Mesenteric fat pad (tissue), 1 donor: ENCODE measurements at places on chromosomes 7 and 10.

DNA sequence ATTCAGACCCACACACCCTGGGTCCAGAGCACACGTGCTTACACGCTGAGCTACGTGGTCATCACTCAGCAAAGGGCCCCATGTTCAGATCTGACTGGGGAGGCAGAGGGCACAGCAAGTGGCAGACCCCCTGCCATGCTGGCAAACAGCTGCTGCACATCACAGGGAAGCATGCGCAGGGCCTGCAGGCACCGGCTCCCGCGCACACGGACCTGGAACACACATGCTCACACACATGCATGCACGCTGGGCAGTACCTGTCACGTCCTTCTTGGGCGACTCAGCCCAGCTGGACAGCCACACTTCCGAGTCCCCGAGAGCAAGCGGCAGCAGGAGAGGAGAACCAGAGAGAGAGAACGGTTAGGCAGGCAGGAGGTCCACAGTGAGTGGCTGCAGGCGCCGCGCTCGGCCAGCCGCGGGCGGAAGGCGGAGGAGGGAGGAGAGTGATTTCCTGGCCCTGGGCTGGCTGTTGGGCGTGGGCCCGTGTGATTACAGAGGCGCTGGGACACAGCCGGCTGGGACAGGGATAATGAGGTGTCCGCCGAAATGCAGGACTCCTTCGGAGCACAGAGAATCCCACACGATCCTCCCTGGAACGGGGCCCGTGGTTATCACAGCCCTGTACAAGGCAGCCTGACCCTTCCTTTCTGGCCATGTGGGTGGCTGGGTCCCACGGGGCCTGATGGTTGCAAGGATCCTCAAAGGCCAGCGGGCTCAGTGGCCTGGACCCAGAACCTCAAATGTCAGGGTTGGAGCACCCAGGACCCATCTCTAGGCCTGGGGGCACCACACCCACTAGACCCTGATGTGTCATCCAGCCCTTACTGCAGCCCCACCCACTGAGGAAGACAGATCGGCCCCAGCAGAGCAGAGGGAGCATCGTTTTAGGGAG lies 175.1 kb downstream of the NEURL1 start:
- no peak for DNase-seq

GRCh38 chr7:157788573-157788972 lies 451.8 kb downstream of the DNAJB6 start:
- peak; percentile 65 for DNase-seq

DNA sequence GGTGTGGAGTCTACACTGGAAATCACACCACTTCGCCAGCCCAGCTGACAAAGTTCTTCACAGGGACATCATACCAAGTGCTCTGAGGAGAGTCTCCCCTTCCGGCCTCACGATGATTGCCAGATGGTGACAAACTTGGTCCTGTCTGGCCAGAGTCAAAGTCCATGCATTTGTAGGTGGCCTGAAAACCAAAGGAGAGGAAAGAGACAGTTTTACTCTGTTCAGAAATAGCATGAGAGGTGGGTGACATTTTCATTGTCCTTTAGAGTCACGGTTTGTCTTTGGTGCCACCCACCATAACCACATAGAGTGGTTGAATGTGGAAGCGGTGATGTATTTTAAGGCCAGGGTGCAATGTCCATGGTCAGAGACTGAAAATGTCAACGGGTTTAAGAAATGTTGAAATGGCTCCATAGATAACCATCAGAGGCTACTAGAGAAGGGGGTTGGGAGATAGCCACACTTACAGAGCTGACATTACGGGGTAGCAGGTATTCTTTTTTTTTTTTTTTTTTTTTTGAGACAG lies 33.0 kb downstream of the BTBD16 start:
- no peak for DNase-seq

- no peak for DNase-seq
These were observed 637.7 kb downstream of the PARD3 start for GRCh38 chr10:34177445-34177844.

GRCh38 chr10:62153191-62153590 lies 115.5 kb downstream of the RTKN2 start:
- DNase-seq = no peak

GRCh38 chr7:29281782-29282541 lies 87.4 kb downstream of the CHN2 start:
- DNase-seq = no peak

DNA sequence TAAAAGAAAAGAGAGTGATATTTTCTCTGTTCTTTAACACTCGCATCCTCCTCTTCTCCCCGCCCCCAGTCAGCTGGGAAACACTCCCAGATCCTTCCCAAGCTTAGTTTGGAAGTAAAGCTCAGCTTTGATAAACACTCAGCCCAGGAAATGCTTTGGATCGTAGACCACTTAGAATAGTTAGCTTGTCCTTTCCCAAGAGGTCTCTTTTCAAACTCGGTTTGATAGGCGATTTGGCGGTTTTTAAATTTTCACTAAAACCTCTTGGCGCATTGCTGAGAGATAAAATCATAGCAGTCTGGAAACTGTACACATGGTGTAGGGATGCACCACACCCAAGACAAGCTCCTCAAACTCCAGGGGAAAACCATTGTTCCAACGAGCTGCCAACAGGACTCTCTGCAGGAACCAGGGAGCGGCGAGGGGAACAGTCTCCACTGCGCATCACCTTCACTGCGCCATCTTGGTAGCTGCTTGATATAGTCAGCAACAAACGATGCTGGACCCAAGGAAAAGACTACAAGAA lies 22.3 kb downstream of the SMURF1 start:
- no peak for DNase-seq

DNA sequence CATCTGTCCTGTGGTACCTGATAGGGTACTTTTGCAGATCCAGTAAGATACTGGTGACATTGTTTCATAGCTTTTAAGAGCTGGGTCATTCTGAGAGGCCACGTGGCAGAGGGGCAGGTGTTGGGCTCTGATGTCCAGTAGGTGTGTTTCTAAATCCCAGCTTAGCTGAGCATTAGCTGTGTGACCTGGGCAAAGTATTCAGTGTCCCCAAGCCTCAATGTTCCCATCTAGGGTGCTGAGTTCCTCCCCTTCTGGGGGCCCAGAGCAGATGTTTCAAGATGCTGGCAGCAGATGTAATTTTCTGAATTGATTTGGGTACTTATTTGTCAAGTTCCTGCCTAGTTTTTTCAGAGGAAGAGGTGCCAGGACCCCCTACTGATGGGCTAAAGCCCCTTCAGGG lies 52.9 kb downstream of the NEURL1 start:
- DNase-seq = peak; percentile 62

DNA sequence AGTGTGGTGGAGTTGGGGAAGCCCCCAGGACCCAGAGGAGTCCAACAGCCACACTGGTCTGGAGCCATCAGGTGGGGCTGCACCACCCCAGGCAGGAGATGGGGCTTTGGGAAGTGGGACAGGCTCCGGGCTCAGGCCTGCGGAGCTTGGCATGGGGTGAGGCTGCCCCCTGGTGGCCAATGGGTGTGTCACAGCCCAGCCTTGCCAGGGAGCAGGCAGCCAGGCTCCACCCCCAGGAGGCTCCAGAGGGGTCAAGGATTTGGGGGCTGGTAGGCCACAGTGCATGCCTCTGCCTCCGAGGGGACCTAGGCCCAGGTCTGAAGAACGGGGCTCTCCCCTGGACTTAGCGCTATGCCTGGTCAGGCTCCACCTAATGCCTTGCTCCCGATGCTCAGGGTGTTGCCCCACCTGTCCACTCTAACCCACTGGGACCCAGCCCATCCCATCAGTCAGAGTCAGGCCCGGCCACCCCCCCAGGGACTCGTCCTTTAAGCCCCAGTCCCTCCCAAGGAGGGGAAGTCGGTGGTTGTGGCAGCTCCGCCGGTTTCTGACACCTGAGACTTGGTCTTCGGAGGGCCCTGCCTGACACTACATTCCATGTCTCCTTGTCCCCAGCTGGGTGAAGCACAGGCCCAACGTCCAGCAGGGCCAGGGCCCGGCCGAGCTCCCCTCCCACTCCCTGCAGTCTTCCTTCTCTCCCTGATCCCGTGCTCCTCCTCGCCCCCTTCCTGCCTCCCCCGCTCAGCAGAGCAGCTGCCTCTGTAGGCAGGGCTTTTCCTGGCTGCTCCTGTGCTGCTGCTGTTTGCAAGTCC lies 11.3 kb upstream of the SAMD8 start:
- peak; percentile 93 for DNase-seq

GRCh38 chr10:86100581-86101061 lies 266.0 kb downstream of the GRID1 start:
- DNase-seq = peak; percentile 65

DNA sequence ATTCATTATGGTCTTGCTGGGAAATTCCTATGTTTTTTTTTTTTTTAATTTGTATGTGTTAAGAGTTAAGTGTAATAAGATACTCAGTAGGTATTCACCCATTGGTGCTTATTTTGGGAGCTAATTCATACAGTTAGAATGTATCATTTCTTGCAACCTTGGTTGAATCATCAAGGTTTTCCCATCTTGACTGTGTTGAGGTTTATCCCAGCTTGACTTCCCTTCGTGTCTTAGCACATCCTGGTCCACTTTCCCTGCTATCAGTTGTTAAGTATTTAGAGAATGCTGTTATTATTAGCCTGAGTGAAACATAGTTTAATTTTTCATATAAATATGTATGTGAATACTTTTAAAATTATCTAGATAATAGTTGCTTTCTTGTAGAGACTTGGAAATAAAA lies 20.8 kb downstream of the RALA start:
- no peak for DNase-seq

DNA sequence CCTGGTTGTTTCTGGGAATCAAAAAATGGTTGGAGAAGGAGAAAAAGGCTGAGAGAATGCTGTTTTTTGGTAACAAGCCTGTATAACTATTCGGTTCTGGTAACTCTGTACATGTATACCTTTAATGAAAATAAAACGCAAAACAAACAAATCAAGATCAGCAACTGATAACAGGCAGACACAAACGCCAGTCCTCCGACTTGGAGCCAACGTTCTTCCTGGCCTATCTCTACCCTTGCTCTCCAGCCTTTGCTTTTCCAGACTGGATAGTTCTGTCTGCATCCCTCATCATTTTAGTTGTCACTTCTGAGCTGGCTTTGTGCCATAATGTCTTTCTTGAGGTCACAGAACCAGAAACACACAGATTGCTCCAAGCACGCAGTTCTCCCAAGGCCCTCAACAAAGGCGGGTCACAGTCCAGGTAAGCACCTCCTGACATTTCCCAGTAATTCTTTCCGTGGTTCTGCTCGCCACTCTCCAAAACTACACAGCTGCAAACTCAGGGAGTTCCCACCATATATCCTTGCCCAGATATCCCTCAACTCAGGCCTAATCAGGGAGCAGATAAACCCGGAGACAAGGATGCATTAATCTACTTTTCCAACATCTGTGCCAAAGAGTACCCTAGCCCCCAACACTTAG lies 20.2 kb downstream of the HIP1 start:
- no peak for DNase-seq

- DNase-seq = no peak
These were observed 51.3 kb downstream of the MDFIC start for GRCh38 chr7:114973147-114973546.

- DNase-seq = no peak
These were observed 357.0 kb downstream of the RNLS start for GRCh38 chr10:88226071-88226659.

- DNase-seq = peak; percentile 75
These were observed 78.5 kb downstream of the GRID1 start for GRCh38 chr10:86287966-86288579.

- DNase-seq = no peak
These were observed 312 bp downstream of the PDCD11 start for GRCh38 chr10:103396789-103397087.

DNA sequence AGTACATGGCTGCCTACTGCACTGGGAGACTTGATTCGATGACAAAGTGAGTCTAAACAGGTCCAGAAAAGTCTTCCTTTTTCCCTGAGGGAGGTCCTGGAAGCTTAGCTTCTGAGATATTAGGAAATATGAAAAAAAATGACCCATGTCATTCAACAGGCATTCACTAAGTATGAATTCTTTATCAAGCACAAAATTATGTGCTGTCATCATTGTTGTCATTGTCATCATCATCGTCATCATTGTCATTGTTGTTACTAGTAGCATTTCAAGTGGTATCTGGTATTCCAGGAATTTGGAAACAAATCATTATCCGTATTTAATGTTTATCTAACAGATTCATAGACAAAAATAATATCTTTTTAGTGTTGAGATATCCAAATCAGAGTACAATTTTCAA lies 49.7 kb upstream of the HECTD2 start:
- no peak for DNase-seq

DNA sequence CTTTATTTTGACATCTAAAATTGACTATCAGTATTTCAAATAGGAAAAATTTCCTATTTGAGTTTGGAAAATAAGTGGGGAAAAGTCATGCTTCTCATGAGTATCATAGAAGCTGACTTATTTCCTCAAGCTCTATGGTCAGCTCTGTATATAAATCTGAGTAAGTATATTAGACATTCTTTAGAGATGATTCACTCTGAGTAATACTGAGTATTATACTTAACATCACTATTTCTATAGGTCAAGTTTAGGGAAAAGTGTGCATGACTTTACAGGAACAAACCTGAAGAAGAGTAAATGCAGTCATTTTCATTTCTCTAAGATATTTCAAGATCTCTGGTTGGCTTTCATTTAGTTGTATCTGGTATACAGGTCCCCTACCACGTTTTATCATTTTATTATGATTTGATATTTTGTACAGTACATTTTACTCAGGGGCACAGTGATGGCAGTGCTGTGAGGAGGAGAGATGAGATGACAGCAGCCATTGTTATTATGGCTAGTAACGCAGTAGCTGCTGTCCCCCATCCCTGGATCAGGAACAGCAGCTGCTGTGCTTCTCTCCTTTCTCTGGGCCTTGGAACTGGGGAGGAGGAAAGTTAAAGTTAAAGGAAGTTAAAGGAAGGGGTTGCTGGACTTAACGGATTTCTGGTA lies 15.2 kb downstream of the SND1 start:
- DNase-seq = no peak

DNA sequence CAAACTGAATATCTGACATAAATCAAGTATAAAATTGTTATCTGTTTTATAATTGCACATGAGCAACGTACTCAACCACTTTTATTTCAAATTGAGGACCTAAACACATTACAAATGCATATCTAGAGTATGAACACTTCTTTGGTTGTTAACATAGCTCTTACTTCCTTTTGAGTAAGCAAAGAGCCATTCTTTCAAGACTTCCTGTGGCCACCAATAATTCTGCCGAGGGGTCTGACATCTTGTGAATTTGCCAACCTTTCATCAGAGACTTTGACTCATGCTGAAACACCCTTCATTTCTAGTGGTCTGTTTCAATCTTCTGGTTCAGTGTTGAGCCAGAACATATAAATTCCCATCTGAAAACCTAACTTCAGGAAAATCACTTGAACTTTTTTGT lies 59.4 kb downstream of the CDK14 start:
- no peak for DNase-seq

GRCh38 chr7:2441430-2442058 lies 34.7 kb downstream of the GRIFIN start:
- no peak for DNase-seq
